SHP77 (cell line): ENCODE measurements at places on chromosomes 3 and 15.

- DNase-seq = no peak
Measured at GRCh38 chr3:3705090-3705775, 94.0 kb upstream of the LRRN1 start.

DNA sequence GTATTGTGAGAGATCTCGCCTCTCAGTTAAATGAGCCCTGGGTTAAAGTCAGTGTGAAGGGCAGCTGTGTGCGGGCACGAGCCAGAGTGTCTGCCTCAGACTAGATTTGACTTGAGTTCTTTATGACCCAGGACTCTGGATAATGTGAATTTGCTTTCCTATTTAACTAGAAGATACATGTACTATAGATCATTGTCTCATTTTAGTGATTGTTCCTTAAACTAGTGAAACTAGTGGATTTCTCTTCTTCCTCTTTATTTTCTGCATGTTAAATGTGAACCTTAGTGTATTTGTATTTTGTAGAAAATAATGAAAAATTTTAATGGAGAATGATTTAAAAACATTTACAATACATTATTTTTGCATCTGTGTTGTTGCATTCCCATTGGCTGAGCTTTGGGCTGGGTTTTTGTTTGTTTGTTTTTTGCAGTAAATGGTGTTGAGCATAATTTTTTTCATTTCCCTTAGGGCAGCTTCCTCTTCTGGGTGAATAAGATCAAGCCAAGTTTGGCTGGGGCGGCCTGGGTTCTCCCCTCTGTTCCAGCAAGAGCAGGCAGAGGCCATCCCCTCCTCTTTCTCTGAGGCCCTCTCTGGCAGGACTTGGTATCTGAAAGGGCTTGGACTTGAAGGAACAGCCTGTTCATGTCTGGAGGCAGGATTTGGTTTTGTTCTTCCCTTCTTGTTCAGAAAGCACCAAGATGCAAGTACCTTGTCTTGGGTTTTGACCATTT is 15.0 kb downstream of the GCSAM start:
- no peak for DNase-seq

DNA sequence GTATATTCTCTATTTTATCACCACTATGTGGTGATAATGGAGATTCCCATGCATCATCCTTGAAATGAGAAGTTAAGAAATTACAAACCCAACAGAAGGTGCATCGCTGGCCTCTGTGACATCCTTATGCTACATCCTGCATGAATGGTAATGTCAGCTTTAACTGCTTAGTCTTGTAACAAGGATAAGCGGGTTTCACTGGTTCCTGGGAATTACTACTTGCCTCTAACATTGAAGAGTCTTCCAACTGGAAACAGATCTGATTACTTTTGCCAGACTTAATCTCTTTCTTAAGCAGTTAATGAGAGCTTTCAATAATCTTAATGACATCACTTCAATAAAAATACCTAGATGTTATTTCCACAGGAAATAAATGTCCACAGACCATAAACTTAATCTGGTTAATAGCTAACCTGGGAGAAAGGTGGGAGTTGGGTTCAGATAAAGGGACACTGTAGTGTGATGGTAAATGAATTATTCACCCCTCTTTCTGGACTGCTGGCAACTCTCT is 44.0 kb downstream of the FMN1 start:
- DNase-seq = no peak

DNA sequence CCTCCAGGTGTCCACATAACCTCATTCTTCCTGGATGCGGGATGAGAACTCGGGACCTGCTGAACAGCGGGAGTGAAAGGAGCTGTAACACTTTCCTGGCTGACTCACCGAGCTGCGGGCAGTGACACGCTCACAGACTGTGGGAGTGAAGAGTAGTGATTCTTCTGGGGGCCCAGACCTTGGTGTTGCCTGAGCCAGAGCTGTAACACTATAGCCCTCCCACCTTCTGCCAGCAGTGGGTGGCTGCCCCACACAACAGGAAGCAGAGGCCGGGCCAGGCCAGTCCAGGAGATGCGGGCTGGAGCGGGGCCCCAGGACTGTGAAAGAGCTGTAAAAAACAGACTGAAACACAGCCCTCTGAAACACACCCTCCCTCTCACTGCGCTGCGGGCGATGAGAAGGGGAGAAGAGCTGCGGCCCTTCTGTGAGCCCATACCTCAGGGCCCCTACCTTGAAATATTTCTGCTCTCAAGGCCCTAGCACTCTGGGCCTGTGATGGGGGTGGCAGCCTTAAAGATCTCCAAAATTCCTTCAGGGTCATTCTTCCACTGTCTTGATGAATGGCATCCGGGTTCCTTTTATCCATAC is 464.0 kb upstream of the CCDC54 start:
- no peak for DNase-seq

DNA sequence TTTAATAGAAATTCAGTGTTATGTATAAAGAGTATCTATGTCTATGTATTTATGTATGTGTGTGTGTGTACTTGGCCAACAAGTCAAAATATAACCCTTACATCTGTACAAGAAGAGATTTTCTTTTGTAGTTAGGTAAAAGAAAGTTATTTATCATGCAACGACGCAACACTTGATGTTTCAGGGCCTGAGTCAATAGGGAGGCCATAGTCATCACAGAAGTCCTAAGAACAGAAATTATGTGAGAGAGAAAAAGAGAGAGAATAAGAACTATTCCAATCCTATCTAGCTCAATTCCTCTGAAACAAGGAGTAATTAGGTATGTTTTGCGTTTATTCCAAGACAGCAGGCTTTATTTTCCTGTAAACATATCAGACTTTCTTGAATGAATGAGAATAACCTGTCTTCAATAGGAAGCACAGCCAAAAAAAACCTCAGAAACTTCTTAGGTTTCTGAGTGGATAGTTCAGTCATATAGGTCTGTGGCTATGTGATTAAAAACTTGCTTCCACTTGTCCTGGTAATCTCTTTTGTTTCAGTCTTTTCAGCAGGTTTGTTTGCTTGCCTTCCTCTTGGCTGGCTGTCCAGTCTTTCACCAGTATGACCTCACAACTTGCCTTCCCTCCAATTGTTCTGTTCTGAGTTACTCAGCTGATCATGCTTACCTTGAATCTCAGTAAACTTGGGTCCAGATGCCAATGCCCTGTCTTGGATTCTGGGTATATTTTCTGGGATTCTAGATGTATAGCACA is 382.4 kb upstream of the GBE1 start:
- DNase-seq = no peak

DNA sequence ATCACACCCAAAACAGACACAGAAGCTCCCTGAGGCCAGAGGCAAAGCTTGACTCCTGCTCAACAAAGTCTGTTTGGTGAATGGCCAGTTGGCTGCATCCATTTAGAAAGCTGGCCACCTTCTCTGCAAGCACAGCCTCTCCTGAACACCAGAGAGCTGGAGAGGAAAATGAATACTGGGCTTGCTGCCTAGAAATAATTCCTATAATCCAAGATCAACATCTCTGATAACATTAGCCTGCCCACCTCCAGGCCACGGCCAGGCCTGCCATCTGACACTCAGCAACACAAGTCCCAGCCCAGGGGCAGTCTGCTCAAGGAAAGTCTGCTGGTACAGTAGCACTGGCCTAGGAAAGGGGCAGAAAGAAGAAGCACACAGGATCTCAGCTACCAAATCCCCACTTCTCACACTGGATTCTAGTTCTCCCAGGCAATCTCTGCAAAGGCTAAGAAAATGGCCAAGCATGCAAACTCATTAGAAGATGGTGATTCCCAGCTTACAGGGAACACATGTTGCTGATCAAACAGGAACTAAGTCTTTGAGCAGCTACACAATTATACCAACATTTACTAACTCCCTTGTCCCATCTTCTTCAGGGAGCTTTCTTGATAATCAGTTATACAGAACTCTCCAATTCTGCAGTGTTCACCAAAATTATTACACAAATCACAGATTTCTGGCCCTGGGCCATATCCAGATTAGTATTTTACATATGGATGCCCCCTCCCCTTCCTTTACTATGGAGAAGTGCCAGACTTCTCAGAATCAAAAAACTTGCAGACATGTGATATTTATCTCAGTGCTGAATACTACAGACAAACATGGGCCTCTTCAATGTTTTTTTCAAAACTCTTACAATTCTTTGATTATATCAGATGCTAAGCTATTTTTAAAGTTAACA is 9.9 kb downstream of the TBC1D2B start:
- DNase-seq = no peak

DNA sequence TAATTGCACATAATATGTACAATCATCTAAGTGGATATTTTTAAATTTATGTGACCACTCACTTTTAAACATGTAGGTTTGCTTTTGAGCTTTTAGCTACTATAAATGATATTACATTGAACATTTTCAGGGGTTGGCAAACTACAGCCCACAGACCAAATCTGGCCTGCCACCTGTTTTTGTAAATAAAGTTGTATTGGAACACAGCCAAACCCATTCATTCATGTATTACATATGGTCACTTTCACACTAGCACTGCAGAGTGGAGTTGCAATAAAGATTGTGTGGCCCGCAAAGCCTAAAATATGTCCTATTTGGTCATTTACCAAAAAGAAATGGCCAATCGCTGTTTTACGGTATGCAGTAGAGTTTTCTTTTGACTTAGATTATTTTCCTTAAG is 21.2 kb downstream of the CMTM7 start:
- DNase-seq = no peak

- DNase-seq = no peak
Measured at GRCh38 chr3:136898954-136899353, 36.9 kb downstream of the NCK1 start.

DNA sequence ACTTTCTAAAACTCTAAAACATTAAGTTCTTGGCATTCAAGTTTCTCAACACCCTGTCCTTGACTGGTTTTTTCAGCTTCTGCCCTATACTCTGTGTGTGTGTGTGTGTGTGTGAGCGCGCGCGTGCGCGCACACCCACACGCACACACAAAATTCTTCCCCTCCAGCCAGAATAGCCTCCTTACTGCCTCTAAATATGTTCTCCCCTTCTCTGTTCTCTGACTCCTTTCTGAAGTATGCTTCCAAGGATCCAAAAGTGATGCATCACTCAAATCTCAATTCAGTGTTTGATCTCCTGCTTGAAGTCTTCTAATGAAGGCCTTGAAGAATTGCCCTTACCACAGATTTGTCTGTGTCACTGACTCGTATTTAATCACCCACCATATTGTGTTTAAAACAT is 129.8 kb downstream of the SLC25A26 start:
- DNase-seq = no peak

DNA sequence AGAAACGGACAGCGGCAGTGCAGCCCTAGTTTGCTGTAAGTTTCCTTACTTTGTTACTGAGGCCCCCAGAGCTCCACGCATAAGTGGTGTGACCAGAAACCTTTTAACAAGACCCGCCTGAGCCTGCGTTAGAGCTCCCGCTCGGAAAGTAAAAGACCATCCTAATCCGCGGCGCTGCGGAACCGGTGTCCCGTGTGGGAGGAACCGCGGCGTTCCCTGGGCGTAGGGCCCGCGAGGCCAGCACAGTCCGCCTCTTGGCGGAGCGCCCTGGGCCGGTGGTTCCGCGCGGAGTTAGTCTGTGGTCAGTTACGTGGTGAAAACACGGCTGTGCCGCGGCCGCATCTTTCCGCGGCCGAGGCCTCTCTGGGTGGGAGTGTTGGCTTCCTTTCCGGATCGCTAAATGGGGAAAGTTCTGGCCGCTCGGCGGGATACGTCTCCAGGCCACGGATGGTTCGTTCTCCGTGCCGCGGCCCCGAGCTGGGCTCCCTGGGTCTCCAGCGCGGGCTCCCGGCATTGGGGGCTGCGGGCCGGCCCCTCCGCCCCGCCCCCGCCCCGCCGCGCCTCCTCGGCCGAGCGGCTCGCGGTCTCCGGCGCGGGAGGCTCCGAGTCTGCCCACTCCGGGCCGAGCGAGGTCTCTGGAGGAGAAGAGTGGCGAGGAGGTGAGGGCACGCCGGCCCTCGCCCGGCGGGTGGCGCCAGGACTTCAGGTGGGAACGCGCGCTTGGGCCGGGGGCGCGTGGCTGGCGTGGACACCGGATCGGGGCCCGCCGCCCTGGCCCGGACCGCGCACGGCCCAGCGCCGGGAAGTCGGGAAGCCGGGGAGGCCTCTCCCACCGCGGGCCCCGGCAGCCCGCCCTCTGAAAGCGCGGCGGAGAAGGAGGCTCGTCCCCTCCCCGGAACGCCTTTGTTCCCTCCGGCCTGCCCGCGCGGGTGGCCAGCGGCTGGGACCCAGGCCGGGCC is 754 bp downstream of the B3GNT5 start:
- DNase-seq = peak; percentile 23

DNA sequence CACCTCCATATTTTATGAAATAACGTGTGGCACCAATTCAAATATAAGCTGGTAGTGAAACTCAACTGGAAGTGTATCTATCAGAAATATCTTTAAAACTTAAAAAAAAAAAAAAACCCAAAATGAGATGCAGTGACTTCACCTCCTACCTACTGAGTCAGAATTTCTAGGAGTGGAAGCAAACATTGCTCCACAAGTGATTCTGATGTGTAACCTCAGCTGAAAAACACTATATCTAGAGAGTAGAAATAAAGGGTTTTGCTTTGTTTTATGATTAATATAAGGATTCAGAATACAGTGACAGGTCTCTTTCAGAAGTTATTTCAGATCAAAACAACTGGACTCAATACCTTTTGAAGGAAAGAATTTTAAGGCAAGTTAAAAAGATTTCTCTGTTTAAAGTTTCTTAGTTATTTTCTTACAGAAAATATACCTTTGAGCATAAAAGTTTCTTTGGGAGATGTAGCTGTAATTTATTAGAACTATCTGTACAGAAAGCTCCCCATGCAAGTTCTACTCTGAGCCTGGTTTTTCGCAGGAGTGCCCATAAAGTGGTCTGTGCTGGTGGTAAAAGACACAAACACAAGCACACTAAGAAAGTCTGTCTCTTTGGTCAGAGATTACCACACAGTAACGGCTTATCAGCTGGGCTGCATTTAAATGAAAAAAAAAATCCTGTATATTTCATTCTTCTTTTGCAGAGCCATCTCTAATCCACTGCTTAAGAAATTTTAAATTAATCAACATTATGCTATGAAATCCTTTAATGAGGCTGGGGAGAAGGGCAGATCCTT is 59.9 kb upstream of the PPIB start:
- no peak for DNase-seq

DNA sequence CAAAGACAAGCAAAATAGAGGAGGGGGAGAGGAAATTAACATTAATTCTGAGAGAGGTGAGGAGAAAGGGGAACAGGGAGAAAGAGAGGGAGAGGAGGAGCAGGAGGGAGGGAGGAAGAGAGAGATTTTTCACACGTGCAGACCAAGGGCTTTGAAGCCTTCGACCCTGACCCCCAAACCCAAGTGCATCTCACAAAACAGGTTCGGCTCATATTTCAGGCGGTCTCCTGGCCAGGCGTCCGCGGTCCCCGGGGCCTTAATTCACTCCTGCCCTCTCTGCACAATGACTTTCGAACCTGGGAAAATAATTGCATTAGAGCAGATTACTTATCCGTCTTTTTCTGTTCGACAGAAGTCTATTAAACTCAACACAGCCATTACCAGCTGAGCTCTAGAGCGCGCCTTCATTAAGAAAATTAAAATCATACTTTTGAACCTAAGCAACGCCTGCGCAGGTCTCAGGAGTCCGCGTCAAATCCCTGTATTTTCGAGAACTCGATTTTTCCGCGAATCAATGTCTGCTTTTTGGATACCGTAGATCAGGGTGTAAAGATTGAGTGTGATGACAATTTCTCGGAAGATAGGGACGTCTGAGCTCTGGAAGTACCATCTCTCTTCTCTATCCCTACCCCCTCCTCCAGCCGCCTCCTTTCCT is 220.7 kb downstream of the MEIS2 start:
- no peak for DNase-seq
